ENCODE measurements at places on chromosomes 6 and 20. TPM values are rescaled to one million over a fixed set of nuclear protein-coding genes. Genes with fewer than 3 reads are reported as not detected.
A peak's percentile ranks its signal among the peaks of the same experiment; 100 is the strongest.

DNA sequence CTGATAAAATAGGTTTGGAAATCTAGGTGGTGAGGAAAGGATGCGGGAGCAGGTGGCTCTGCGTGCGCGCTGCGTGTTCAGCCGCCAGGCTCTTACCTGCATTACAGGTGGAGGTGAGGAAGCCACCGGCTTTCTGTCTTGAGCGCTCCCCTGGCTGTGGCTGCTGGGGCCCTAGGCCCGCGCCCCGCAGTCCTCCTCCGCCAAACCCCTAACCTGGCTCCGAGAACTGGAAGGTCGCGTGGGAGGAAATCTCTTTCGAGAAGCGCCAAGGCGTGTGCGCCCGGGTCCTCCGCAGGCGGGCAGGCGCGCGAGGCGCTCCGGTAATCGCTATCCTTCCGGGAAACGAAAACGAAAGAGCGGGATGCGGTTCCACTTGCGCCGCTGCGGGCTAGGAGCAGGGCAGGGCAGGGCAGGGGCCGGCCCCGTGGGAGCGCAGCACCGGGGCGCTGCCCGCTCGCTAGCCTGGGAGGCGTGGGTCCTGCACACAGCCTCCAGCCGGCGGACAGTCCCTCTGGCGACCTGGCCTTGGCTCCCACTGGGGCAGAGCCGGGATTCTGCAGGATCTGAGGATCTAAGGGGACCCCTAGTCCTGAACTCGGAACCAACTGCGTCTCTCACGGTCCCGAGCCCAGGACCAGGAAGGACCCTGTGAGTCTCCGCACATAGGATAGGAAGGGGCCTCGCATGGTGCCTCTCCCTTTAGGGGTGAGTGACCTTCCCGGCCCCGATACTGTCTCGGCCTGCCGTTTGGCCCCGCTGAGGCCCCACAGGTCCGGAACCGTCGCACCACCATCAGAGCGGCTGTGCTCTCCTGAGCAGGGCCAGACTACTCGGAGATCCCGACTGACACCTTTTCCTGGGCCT is at the start of gene ETV7:
Gene ETV7, minus strand, starts transcription at position 230 of the 864 bp plus-strand sequence. Its CDS starts 128 bp downstream, at position 102.
- H3K4me3 ChIP-seq = peak within 1 kb of the TSS; percentile 94
- H3K4me1 ChIP-seq = peaks cover 42% of the 10 kb centered on the region
- H3K27me3 ChIP-seq = no peaks in the 10 kb centered on the region
- no peaks in the 10 kb centered on the region for H3K36me3 ChIP-seq
- peak; percentile 47 for DNase-seq
- peak within 1 kb of the TSS; percentile 45 for H3K27ac ChIP-seq

Gene ENPP4
- total RNA-seq = 10.9 TPM

GRCh38 chr6:81093051-81093450 is 659.4 kb downstream of the TENT5A start:
- H3K27ac ChIP-seq = no peak overlapping the region
- H3K4me1 ChIP-seq = no peaks in the 10 kb centered on the region
- no peaks in the 10 kb centered on the region for H3K27me3 ChIP-seq
- H3K36me3 ChIP-seq = no peaks in the 10 kb centered on the region

GRCh38 chr6:148723484-148723883 is 23.3 kb upstream of the UST start:
- DNase-seq = no peak
- H3K27ac ChIP-seq = no peak overlapping the region
- no peaks in the 10 kb centered on the region for H3K4me1 ChIP-seq
- no peaks in the 10 kb centered on the region for H3K36me3 ChIP-seq
- H3K27me3 ChIP-seq = peaks cover 3% of the 10 kb centered on the region

Gene CYP21A2
- 0.39 TPM for total RNA-seq

Gene ME1
- total RNA-seq = 0.58 TPM

DNA sequence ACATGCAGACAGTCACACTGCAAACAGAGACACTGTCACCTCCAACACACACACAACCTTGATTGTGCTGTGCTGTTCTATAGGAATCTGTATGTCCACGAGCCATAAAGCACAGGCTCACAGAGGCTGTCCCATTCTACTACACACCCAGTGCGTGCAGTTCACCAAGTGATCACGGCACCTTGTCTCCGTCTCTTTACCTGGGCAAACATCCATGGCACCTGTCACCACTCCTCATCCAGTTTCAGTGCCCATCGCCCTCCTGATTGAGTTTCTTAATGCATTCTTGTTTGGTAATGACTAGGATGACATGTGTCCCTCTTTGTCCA is 65.8 kb upstream of the STMND1 start:
- no peaks in the 10 kb centered on the region for H3K27me3 ChIP-seq
- no peak for DNase-seq
- no peaks in the 10 kb centered on the region for H3K4me1 ChIP-seq
- no peak overlapping the region for H3K27ac ChIP-seq
- H3K4me3 ChIP-seq = no peak overlapping the region

Gene GTSF1L
- not detected for total RNA-seq

DNA sequence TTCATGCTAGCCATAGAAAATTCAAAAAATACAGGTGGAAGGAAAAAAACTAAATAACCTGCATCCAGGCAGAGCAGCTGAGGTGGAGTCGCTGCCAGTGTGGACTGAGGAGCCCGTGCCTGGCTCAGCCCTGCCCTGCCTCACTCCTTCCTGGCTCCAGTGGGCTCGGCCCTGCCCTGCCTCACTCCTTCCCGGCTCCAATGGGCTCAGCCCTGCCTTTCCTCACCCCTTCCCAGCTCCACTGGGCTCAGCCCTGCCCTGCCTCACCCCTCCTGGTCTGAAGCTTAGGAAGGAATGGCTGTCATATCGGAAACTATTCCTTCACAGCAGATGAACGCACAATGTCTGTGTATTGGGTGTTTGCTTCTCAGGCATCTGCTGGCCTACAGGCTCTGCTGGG is 142.1 kb downstream of the SMOC2 start:
- H3K27me3 ChIP-seq = no peaks in the 10 kb centered on the region
- no peaks in the 10 kb centered on the region for H3K36me3 ChIP-seq
- no peak overlapping the region for H3K4me3 ChIP-seq
- H3K4me1 ChIP-seq = no peaks in the 10 kb centered on the region
- no peak overlapping the region for H3K27ac ChIP-seq
- DNase-seq = no peak

- H3K27ac ChIP-seq = no peak overlapping the region
- no peaks in the 10 kb centered on the region for H3K27me3 ChIP-seq
- no peaks in the 10 kb centered on the region for H3K4me1 ChIP-seq
- DNase-seq = no peak
- H3K36me3 ChIP-seq = no peaks in the 10 kb centered on the region
- no peak overlapping the region for H3K4me3 ChIP-seq
Observed at GRCh38 chr20:4840801-4841200, 119.1 kb downstream of the PRND start.

Gene CLDN20
- total RNA-seq = not detected

DNA sequence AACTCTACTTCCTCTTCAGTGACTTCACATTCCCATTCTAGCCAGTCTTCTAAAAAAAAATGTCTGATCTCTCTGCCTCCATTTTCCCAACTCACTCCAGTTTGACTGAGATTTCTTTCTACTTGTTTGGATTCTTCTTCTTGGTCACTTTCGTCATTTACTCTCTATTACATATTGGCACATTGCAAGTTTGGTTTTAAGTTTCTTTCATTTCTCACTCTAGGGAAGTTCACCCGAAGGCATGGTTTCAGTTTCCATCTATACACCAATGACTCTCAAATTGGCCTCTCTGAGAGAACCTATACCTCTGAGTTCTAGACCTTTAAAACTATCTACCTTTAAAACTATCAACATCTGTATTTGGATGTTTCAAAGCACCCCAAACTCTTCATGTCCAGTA is 51.3 kb downstream of the CD109 start:
- DNase-seq = no peak
- H3K27ac ChIP-seq = no peak overlapping the region
- no peaks in the 10 kb centered on the region for H3K4me1 ChIP-seq
- H3K4me3 ChIP-seq = no peak overlapping the region

- no peaks in the 10 kb centered on the region for H3K36me3 ChIP-seq
- H3K4me1 ChIP-seq = peaks cover 50% of the 10 kb centered on the region
- H3K27ac ChIP-seq = peak overlapping the region; percentile 41
- no peaks in the 10 kb centered on the region for H3K27me3 ChIP-seq
- H3K4me3 ChIP-seq = peak overlapping the region; percentile 46
Observed at GRCh38 chr6:158290040-158290439, 22.2 kb upstream of the TULP4 start.

GRCh38 chr6:131129689-131130553 is 5.3 kb upstream of the AKAP7 start:
- no peaks in the 10 kb centered on the region for H3K36me3 ChIP-seq
- DNase-seq = no peak
- no peaks in the 10 kb centered on the region for H3K27me3 ChIP-seq
- H3K27ac ChIP-seq = no peak overlapping the region
- H3K4me3 ChIP-seq = no peak overlapping the region
- peaks cover 7% of the 10 kb centered on the region for H3K4me1 ChIP-seq

Gene CALHM4
- total RNA-seq = not detected

DNA sequence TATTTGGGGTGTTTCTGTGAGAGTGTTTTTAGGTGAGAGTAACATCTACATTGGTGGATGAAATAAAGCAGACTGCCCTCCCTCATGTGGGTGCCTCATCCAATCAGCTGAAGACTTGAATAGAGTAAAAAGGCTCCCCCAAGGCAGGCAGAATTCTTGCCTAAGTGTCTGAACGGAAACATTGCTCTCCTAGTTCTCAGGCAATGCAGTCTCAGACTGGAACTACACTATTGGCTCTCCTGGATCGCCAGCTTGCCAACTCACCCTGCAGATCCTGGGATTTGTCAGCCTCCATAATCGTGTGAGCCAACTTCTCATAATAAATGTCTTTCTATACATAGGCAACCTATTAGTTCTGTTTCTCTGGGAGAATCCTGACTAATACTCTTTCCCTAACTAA is 5.5 kb upstream of the TMEM170B start:
- no peak overlapping the region for H3K4me3 ChIP-seq
- H3K27ac ChIP-seq = no peak overlapping the region
- H3K27me3 ChIP-seq = no peaks in the 10 kb centered on the region
- no peaks in the 10 kb centered on the region for H3K36me3 ChIP-seq
- no peak for DNase-seq
- H3K4me1 ChIP-seq = peaks cover 6% of the 10 kb centered on the region

Gene ZNF341
- 4.8 TPM for total RNA-seq

DNA sequence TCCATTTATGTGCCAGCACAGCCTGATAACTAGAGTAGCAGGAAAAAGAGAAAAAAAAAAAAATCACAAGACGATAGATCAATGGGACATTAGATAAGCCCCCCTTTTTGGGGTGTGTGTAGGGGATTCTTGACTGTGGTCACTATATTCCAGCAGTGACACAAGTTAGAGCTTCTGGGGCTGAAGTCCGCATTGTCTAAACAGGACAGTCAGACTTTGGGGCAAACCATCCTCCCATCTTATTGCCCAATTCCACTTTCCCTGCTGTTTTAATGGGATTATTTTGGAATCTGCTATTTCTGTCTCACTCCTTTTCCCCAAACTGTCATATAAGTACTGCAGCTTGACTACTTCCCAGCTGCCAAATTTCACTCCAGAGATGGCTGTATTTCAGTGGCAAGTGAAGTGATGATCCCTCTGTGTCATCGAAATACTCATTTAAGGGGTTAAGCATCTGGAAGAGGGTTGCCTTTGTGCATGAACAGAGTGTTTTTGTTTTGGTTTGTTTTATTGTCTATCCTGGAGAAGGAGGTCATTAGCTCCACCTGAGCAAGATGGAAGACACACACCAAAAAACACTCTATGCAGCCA is 182.5 kb downstream of the ATXN1 start:
- H3K27ac ChIP-seq = no peak overlapping the region
- H3K4me1 ChIP-seq = no peaks in the 10 kb centered on the region
- DNase-seq = no peak
- H3K36me3 ChIP-seq = no peaks in the 10 kb centered on the region

DNA sequence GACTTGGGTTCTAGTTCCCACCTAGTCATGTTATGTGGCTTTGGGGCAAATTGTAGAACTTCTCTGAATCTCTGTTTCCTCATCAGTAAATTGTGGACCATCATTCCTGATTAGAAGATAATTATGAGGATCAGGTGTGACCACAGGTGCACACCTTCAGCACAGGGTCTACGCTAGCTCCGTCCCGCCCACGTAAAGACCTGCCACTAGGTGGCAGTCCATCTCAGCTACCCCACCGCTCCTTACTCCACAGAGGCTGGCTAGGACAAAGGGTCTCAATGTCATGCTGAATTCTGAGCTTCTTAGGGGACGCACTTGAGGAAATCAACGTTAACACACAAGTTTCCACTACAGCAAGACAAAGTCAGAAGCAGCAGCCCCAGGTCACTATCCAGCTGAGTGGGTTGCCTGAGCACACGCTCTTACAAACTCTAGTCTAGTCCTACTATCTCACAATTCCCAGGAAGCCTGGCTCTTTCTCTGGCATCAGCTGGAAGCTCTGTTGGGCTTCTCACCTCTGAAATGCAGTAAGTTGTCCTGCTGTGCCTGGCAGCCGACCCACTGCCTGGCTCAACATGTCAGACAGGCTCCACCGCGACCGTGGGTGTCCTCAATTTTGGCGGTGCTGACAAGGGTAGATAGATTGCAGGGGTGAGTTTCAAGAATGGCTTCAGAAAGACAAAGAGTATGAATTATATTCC is 2.0 kb upstream of the PLCG1 start:
- no peak overlapping the region for H3K4me3 ChIP-seq
- no peak overlapping the region for H3K27ac ChIP-seq
- peak; percentile 58 for DNase-seq
- no peaks in the 10 kb centered on the region for H3K27me3 ChIP-seq

- DNase-seq = no peak
- H3K27ac ChIP-seq = no peak overlapping the region
- peaks cover 31% of the 10 kb centered on the region for H3K4me1 ChIP-seq
- H3K4me3 ChIP-seq = no peak overlapping the region
- no peaks in the 10 kb centered on the region for H3K27me3 ChIP-seq
- H3K36me3 ChIP-seq = no peaks in the 10 kb centered on the region
Observed at GRCh38 chr6:220312-220711, 72.0 kb upstream of the DUSP22 start.

Gene TPD52L1
- 0.33 TPM for total RNA-seq

Gene ANKRD66
- not detected for total RNA-seq

DNA sequence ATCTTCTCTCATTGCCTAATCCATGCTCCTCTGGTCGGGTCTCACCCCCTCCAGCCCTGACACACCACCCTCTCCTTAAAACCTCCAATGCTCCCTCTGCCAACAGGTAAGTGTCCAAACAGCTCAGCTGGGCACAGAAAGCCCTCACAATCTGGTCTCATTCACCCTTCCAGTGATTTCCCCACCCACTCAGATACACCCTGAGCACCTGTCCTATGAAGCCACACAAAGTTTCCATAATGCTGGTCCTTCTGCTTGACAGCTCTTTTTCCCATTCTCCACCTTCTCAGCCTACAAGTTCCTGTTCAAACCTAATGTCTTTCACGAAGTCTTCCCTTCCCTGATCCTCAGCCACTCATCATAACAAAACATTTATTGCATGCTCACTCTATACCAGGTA is 70.1 kb upstream of the MRPS10 start:
- H3K4me1 ChIP-seq = peaks cover 11% of the 10 kb centered on the region
- no peaks in the 10 kb centered on the region for H3K36me3 ChIP-seq
- no peaks in the 10 kb centered on the region for H3K27me3 ChIP-seq
- DNase-seq = no peak
- H3K4me3 ChIP-seq = no peak overlapping the region

- H3K36me3 ChIP-seq = no peaks in the 10 kb centered on the region
- H3K4me1 ChIP-seq = no peaks in the 10 kb centered on the region
- H3K4me3 ChIP-seq = no peak overlapping the region
- no peak overlapping the region for H3K27ac ChIP-seq
- H3K27me3 ChIP-seq = no peaks in the 10 kb centered on the region
Observed at GRCh38 chr20:22453244-22454080, 130.9 kb downstream of the FOXA2 start.

Gene OPN5
- total RNA-seq = not detected

GRCh38 chr20:50848341-50848808 is 53.5 kb downstream of the BCAS4 start:
- no peaks in the 10 kb centered on the region for H3K27me3 ChIP-seq
- no peak overlapping the region for H3K4me3 ChIP-seq
- H3K36me3 ChIP-seq = no peaks in the 10 kb centered on the region
- no peak for DNase-seq
- H3K4me1 ChIP-seq = peaks cover 8% of the 10 kb centered on the region
- no peak overlapping the region for H3K27ac ChIP-seq

Gene BPI
- not detected for total RNA-seq

Measured in CD4-positive, alpha-beta memory T cell (primary cell).